ENCODE measurements at places on chromosomes 2 and 18. TPM values are rescaled to one million over a fixed set of nuclear protein-coding genes. Genes with fewer than 3 reads are reported as not detected.

The SERPINB2 gene
- not detected for total RNA-seq

DNA sequence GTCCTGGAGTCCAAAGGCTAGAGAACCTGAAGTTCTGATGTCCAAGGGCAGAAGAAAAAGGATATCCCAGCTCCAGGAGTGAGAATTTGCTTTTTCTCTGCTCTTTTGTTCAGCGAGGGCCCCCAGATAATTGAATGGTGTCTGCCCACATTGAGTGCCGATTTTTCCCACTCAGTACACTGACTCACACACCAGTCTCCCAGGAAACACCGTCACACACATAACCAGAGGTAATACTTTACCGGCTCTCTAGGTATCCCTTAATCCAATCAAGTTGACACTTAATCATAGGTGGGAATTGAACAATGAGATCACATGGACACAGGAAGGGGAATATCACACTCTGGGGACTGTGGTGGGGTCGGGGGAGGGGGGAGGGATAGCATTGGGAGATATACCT lies 161.5 kb downstream of the WDR7 start:
- H3K4me1 ChIP-seq, result no peaks in the 10 kb centered on the region
- H3K4me3 ChIP-seq, result no peak overlapping the region
- no peaks in the 10 kb centered on the region for H3K36me3 ChIP-seq
- H3K27ac ChIP-seq, result no peak overlapping the region
- H3K27me3 ChIP-seq, result no peaks in the 10 kb centered on the region

GRCh38 chr2:33166287-33166881 lies 219.6 kb downstream of the LTBP1 start:
- H3K4me3 ChIP-seq, result no peak overlapping the region
- H3K36me3 ChIP-seq, result no peaks in the 10 kb centered on the region
- no peaks in the 10 kb centered on the region for H3K4me1 ChIP-seq

GRCh38 chr2:189002079-189002478 lies 27.9 kb downstream of the COL3A1 start:
- no peak overlapping the region for H3K27ac ChIP-seq
- DNase-seq, result no peak
- no peaks in the 10 kb centered on the region for H3K4me1 ChIP-seq
- no peak overlapping the region for H3K4me3 ChIP-seq
- H3K27me3 ChIP-seq, result no peaks in the 10 kb centered on the region

Data from thyroid gland (tissue), 4 donors.